ENCODE measurements at places on chromosomes 16 and 17.
A peak's percentile ranks its signal among the peaks of the same experiment; 100 is the strongest.

DNA sequence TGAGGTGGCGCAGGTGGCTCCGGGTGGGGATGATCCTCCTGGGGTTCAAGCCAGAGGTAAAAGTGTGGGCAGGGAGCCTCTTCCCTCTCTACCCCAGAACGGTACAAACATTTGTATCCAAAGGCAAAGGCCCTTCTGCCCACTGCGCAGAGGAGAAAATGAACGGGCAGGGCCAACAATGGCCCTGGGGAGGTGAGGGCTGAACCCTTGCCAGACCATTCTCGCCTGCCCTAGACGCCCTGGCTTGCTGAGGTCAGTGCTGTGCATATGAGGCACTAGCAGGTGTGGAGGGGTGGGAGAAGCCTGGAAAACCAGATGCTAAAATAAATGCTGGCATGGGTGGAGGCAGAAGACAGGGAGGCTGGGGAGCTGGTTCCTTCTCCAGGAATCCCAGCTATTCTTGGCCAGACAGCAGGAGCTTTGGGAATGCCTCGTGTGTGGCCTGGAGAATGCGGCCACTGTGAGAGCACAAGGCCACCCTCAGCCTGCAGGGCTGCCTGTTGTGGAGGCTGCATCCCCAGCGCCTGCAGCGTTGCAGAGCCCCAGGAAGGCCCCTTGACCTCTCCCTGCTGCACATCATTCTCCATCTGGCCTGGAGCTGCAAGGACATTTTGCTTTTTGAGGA lies 4.5 kb downstream of the C17orf50 start:
- DNase-seq = no peak

DNA sequence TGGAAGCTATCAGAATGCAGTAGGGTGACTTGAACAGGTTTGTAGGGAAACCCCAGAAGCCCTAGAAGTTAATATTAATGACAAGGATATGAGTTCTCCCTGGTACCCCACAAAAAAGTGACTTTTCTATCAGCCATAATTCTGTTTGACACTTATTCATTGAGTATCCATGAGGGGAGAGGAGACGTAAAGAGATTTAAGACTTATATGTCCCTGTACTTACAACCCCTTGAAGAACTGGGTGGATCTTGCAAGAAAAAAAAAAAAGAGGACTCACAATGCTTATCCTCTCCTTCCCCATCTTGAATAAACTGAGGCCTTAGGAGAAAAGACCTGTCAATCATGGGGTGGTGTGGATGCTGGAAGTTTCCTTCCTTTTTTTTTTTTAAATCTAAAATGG lies 203.5 kb downstream of the CBLN1 start:
- no peak for DNase-seq

GRCh38 chr17:17067257-17067656 lies 25.0 kb downstream of the MPRIP start:
- DNase-seq = no peak

GRCh38 chr17:28416703-28417311 lies 10.8 kb upstream of the SLC46A1 start:
- DNase-seq = peak; percentile 79

DNA sequence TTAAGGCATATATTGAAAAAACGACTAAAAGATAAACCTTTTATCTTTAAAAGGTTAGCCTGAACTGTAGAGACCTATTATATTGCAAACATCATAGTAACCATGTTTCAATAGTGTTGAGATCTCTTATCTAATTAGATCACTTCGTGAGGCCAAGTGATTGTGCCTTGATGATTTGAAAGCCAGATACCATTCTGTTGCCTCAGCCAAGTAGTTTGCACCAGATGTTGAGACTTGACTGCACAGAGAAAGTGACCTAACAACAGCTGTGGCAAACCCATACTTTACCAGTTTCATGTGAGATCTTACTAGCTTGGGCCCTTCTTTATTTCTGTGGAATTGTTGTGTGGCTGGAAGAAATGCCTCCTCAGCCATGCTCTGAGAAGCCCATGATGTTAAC lies 717.3 kb downstream of the KCNJ2 start:
- no peak for DNase-seq

GRCh38 chr16:8727131-8727806 lies 52.9 kb downstream of the ABAT start:
- DNase-seq = no peak

DNA sequence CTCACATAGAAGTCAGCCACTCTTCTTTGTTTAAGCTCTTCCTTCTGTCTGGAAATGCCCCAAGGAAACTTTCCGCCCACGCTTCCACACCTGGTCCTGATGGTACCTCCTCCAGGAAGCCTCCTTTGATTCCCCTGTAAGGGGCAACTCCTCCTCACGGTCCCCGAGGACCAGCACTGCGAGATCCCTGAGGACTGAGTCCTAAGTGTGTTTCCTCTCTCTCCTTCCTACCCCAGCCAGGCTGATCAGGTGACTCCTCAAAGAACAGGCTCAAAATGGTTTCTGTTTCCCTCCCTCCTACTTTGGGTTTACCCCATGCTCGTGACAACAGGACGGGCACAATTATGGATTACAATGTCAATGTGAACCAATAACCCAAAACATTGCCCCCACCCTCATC lies 63.0 kb upstream of the MED9 start:
- no peak for DNase-seq

GRCh38 chr17:62741290-62741689 lies 66.8 kb downstream of the MARCHF10 start:
- no peak for DNase-seq

GRCh38 chr17:73888862-73889261 lies 244.6 kb upstream of the SDK2 start:
- no peak for DNase-seq

- no peak for DNase-seq
These were observed 7.5 kb downstream of the ZSCAN10 start for GRCh38 chr16:3091551-3091950.

DNA sequence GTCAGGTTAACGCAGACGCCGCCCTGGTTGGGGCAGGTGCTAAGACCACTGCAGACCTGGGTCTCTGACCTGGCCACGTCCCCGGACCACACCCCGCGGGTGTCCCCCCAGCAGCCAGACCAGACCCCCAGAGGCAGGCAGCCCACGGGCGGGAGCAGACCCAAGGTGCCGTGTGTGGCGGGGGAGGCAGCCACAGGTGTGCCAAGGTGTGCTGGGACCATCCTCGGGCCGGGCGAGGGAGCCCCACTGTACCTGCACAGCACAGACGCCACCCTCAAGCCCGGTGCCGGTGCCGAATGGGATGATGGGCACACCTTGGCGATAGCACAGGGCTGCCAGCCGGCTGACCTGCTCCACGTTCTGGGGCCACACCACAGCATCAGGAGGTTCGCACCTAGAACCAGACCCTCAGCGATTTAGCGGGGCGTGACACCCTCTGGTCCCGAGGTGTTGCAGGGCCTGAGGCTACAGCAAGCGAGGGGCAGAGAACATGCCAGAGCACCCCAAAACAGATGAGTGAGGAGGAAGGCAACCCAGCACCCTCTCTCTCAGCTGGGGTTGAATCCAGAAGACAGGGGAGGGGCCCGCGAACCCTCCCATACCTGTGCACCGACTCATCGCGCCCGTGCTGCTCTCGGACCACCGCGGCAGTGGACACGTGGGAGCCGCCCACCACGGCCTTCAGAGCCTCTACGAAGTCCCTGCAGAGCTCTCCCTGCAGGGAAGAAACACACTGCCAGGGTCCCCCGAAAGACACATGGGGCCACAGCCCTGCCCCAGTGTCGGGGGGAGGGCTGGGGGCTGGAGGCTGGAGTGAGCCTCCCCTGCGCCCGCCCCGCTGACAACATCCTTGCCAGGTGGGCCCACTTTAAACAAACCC lies 1.4 kb downstream of the LDHD start:
- no peak for DNase-seq

DNA sequence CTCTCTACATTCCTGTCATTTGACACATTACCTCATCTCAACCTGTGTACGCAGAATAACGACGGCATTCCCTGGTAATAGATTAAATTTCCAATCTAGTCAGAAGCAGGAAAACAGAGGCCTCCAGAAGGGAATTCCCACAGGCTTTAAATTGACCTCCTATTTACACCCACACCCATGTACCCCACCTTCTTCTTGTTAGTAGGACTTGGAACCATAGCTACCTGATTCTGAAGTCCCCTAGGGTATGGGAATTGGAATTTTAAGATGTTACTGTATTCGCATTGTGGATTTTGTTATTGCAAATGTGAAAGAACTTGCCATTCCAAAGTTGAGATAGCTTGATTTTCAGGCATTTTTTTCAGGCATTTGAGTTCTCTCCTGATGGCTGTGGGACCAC lies 377.5 kb upstream of the DYNLRB2 start:
- DNase-seq = no peak

DNA sequence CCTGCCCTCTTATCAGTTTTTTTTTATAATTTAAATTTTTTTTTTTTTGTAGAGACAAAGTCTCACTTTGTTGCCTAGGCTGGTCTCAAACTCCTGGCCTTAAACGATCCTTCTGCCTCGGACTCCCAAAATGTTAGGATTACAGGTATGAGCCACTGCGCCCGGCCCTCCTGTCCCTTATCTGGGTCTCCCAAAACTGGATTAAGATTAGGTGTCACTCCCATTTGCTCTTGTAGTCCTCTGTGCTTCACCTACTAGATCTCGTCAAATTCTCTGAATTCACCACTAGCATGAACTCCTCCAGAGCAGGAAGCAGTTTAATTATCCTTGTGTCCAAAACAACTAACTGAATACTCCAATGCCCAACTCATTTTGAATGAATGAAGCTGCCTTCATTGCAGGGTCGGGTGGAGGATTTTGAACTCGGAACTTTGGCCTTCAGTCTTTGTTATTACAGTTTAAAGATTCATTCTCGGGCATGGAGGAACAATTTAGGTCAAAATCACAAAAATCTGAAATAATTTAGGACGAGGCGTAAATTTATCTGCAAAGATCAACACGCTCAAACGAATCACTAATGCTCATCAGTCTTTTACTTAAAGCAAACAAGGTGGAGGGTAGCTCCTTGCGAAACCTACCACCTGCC lies 802 bp upstream of the ATXN2L start:
- DNase-seq = no peak

- no peak for DNase-seq
These were observed 53.2 kb downstream of the NDEL1 start for GRCh38 chr17:8488901-8489300.

DNA sequence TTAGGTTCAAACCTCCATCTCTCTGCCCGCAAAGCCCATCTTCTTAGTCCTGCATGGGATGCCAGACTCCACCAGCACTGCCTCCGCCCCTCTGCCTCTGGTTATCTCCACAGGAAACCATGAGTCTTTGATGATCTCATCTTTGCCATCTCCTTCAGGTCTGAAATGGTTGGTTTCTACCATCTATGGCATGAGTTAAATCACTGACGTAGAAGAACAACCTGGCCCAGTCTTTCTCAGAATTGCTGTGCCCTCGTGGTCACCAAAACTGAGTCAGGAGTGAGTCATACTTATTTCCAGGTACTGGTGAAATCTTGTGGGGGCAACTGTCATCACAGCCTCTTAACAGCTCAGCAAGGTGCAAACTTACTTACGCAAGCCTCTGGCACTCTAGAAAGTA lies 468.7 kb upstream of the C16orf82 start:
- DNase-seq = no peak

- DNase-seq = no peak
These were observed 16.7 kb downstream of the SOCS3 start for GRCh38 chr17:78343187-78343542.

GRCh38 chr16:23803591-23804123 lies 32.1 kb upstream of the PRKCB start:
- DNase-seq = peak; percentile 67

- no peak for DNase-seq
These were observed 71.6 kb downstream of the RAI1 start for GRCh38 chr17:17752821-17753321.

- DNase-seq = no peak
These were observed 262.8 kb downstream of the ZFHX3 start for GRCh38 chr16:72785171-72785570.

DNA sequence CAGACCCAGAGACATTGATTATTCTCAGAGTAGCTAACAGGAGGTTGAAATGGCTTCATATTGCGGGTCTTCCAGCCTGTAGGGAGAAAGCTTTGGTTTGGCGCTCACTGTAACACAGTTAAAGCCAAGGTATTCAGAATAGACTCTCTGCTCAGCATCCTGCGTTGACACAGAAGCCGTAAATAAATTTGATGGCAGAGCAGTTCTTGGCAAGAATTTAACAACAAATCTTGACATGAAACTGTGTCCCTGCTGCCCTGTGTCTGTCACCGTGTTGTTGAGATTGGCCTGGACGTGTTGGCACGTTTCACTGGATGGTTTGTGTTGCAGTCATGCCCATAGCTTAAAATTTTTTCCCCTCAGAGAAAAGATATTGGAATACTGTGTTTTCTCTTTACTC lies 359.6 kb downstream of the SNX29 start:
- DNase-seq = no peak

- DNase-seq = no peak
These were observed 34.7 kb downstream of the ADCY7 start for GRCh38 chr16:50300942-50301625.

DNA sequence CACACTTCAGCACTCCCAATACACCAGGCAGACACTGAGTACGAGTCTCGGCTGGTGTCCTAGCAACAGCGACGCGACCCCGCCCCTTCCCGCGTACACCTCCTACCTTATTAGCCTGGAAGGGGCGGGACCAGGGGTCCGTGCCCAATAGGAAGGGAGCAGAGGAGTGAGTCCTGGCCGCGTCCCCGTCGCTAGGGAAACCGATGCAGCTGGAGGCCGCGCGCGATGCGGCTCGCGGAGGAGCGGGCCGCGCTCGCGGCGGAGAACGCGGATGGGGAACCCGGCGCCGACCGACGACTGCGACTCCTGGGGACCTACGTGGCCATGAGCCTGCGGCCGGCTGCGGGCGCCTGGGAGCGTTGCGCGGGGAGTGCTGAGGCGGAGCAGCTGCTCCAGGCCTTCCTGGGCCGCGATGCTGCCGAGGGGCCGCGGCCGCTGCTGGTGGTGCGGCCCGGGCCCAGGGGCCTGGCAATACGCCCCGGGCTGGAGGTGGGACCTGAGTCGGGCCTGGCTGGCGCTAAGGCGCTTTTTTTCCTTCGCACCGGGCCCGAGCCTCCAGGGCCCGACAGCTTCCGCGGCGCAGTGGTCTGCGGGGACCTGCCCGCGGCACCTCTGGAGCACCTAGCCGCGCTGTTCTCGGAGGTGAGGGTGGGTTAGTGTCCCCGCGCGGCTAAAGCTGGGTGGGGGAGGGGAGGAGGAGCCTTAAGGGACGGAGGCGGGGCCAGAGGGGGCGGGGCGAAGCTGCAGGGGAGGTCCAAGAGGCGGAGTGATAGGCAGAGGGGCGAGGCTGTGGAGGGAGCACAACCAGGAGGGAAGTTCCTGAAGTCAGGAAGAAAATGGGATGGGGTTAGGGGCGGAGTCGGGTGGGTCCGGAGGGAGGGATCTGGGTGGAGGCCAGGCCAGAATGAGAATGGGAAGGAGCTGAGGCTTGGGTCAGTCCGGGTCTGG lies at the start of gene DNAH9:
Gene DNAH9 (plus strand): TSS at position 197 of the 948 bp plus-strand sequence. CDS start 29 bp downstream, at position 226.
- peak; percentile 81 for DNase-seq

GRCh38 chr16:8572063-8572918 lies 18.0 kb downstream of the TMEM114 start:
- no peak for DNase-seq

- DNase-seq = no peak
These were observed 74.0 kb downstream of the SEC14L1 start for GRCh38 chr17:77214743-77215142.

DNA sequence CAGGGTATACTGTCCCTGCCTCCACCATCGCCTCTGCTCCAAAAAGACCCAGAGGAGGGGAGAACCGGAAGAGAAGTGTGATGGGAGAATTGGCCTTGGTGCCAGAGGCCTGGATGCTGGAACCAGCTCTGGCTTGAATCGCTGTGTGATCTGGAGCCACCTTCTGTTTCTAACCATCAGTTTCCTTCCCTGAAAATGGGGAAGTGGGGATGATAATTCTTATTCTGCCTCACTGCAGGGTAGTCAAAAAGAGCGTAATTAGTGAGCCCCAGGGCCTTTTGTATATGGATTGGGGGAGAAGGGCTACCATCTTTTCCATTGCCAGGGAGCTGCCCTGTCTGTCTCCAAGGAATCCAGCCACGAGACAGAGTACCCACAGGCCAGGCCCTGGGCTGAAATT lies 52.2 kb downstream of the CCT6B start:
- no peak for DNase-seq
